ENCODE measurements at places on chromosomes 4 and X.

- no peak for DNase-seq
Measured at GRCh38 chr4:70197842-70198241, 2.3 kb downstream of the ODAM start.

GRCh38 chrX:147958291-147958690 lies 22.8 kb upstream of the FMR1NB start:
- DNase-seq = no peak

GRCh38 chr4:126221717-126222340 lies 907.1 kb downstream of the FAT4 start:
- no peak for DNase-seq

- no peak for DNase-seq
Measured at GRCh38 chrX:12955882-12956703, 18.8 kb upstream of the TMSB4X start.

- no peak for DNase-seq
Measured at GRCh38 chrX:71846429-71846828, 64.2 kb upstream of the NHSL2 start.

DNA sequence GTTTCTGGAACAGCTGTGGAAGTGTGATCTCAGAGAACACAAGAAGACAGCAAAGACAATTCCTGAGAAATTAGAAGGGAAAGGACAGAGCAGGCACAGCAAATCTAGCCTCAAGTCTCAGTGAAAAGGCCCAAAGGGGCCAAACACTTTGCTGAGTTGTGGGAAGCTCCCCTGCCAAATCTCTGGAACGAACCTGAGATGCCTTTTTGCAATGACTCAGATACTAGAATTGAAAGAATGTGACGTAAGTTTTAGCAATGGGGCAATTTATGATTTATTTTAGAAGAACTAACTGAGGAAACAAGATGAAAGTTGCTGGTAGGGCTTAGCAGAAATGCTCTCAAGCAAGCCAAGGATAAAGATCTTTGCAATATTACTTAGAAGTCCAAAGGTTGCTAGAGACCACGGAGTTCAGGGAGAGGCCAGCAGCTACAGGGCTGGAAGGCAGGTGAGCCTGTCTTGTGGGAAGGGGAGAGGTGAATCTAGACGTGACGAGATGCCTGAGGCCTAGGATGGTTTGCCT lies 92.8 kb downstream of the AMELX start:
- no peak for DNase-seq

DNA sequence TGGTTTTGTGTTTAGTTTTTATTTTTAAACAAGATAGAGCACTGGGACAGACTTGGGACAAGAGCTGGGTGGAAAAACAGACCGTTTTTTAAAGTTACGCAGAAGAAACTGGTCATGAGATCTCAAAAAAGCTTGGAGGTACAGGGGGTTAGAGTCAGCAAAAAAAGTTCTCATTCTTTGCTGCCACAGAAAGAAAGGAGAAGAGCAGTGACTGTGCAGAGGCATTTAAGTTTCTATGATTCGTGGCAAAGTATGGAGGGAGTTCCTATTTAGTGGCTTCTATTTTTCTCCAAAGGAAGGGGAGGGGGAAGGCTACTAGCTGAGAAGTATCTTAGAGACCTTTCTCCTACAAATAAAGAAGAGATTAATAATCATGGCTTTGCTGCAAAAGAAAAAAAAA lies 68.3 kb downstream of the MANBA start:
- DNase-seq = no peak

- DNase-seq = no peak
Measured at GRCh38 chr4:105207386-105207785, 60.7 kb downstream of the TET2 start.

- no peak for DNase-seq
Measured at GRCh38 chr4:5409237-5409636, 299.1 kb downstream of the EVC2 start.

- DNase-seq = peak; percentile 35
Measured at GRCh38 chr4:148444296-148445070, 2.3 kb upstream of the NR3C2 start.

GRCh38 chrX:133546441-133546840 lies 131.2 kb upstream of the GPC4 start:
- no peak for DNase-seq

DNA sequence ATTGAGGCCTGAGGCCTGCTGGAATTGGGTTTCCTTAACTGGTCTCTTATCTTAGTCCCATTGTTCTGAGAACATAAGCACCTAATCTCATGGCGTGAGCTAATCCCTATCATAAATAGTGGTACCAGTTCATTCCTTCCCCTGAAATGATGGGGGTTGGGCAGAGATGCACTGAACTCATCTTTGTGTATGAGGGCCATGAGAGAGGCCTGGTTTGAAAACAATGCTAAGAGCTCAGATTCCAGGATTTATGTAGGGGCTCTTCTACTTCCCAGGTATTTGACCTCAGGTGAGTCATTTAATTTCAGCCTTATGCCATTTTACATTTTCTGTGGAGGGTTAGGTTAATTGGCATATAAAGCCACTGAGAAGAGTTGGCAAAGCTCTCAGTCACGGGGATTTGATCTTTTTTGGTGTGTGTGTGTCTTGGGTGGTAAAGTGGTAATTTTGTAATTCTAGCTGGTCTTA lies 4.4 kb downstream of the RBM3 start:
- no peak for DNase-seq

DNA sequence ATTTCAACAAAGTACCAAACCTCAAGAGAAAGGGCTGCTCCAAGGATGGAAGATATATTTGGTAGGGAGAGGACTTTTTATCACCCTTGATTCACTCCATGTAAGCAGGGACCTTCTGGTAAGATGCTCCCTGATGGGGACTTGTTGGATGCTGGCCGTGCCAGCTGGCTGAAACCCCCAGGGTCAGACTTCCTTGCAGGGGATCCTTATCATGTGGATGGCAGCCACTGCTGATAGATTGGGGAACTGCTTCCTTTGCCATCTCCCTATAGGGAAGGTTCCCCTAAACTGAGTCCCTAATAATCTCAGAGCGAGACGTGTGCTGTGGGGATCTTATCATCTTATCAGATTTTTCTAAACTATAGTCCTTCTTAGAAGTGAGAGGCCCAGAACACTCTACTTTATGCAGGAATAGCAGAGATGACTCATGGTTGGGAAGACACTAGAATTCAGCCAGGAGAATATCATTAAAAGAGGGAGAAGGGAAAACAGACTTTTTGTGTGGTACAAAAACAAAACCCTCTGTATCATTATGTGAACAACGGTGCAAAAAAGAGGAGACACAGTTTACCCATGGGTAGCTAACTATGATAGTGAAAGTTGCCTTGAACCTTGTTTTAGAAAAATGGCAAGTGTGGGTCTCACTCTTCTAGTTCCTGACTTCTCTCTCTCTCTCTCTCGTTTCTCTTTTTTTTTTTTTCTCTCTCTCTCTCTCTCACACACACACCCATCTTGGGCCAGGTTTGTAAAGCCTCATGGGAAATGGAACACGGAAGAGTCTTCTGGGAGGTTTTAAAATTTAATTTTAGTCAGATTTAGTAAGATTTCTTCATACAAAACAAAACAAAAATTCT lies 16.1 kb downstream of the RHOH start:
- no peak for DNase-seq

DNA sequence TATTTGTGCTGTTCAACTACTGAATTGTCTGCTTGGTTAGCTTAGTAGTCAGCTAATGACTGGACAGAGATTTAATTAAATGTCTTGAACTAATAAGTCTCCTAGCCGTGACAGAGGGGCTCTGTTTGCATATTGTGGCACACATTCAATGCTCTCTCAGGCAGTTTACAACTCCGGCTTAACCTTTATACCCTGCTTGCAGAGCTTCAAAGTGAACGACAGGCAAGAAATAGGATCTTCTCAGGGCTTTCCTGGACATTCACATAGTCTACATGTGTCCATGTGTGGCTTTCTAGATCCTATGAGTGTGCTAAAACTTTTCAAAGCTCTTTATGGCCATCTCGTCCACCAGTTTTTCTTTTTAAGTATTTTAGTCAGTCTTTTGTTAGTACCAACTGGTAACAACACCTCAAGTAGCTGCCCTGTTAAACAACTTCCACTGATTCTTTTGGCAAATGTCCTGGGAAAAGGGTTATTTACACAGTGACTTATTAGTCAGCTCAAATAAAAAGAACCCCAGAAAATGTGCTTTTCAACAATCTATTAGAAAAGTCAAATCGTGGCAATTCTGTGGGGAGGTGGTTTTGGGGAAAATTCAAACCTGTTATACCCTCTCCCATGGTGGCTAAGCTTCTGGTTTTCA lies 28.6 kb downstream of the OR13H1 start:
- DNase-seq = no peak

DNA sequence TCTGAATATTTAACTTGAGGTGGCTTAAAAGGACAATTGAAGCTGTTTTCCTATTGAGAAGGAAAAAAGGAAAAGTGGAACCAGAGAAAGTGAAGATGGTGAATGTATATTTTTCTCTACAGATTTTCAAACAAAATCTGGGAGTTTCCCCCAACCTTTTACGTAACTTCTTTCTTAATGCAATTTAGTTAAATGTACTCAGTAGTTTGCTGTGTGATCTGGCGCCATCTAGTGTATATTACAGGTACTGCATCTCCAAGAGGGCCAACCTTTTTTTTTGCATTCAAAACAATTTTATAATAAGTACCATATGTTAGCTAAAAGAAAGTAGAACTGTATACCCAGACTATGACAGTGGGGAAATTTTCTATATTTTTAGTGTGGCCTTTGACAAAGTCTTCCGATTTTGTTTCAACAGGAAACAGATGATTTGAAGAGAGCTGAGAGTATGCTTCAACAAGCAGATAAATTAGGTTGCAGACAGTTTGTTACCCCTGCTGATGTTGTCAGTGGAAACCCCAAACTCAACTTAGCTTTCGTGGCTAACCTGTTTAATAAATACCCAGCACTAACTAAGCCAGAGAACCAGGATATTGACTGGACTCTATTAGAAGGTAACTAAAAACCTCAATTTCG lies 82.0 kb downstream of the PLS3 start:
- DNase-seq = no peak

DNA sequence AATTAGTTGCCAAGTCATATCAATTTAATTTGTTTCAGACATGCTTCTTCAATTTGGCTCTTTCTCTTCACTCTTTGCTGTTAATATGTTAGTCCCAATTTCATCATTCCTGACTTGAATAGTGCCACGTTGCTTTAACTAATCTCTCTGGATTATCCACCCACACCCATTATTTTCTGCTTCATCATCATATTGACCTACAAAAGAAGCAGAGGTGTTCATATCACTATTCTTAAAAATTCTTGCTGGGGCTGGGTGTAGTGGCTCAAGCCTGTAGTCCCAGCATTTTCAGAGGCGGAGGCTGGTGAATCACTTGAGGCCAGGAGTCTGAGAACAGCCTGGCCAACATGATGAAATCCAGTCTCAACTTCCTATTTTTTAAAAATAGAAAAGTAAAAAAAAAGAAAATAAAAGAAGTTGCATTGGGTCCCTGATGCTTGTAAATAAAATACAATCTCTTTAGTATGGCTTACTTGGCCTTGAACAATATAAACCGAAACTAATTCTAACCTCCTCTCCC lies 65.7 kb upstream of the KCNIP4 start:
- DNase-seq = no peak

DNA sequence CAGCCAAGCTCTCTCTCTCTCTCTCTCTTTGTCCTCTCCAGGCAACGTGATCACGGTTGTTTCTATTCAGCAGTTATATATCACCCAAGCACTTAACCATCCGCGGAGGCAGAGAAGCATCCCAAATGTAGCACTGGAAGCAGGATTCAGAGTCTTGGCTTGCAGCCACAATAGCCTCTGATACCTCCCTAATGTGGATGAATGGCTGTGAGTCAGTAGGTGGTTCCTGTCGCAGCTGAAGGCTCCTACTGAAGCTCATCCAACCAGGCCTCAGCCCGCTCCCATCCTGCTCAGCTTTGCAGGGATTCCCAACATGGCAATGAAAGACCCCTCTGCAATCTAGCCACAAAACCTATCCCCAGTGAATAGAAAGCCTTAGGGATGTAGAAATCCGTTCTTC lies 5.1 kb downstream of the HS6ST2 start:
- DNase-seq = no peak

GRCh38 chr4:16438986-16439385 lies 212.7 kb upstream of the TAPT1 start:
- no peak for DNase-seq

DNA sequence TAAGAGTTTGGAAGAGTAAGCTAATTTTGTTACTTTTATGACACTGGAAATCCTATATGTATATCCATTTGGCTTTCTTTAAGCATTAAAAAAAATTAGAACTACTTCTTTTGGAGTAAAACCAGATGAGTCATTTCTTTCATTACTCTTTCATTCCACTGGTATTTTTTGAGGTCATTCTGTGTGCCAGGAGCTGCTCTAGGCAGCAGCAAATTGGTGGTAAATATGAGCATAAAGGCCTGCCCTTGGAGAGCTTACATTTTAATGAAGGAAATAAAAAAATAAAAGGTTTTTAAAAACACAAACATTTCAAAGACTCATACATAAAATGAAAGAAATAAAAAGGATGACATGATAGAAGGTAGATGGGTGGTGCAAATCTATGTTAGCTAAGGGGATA lies 37.4 kb downstream of the MID1 start:
- DNase-seq = no peak

DNA sequence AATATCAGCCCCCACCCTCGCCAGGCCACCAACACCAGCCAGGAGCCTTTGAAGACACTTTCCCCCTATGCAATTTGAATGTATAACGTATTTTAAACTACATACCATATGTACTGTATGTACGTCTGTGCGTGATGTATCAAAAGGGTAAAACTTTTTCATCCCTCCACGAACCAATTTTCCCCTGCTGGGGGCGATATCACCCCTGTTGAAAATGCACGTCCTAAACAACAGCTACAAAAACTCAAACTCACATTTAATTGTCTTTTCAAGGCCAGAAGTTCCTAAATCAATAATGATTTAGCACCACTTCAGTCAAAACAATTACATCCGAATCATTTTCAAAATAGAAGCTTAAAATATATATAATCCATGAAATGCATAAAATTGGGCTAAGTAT lies 1.4 kb downstream of the VEGFD start:
- DNase-seq = no peak

DNA sequence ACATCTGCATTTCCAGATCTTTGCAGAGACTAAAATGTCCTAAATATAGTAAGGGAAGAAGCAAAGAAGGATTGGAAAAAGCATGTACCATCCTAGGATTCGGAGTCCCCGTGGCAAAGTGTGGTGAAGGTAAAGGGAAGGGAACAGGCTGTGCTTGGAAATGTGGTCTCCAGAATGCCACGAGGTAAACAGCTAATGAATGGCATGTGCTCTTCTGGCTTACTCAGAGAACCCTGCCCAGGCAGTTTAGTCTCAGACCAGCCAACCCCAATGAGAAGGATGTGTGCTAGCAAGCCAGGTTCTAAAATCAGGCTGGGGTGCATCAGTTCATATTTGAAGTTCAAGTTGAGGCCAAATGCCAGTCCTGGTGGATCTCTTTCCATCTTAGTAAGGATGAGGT lies 113.1 kb downstream of the RS1 start:
- DNase-seq = no peak

GRCh38 chr4:168248176-168248710 lies 70.3 kb downstream of the DDX60 start:
- no peak for DNase-seq

GRCh38 chrX:122517786-122518185 lies 666.3 kb upstream of the GRIA3 start:
- DNase-seq = no peak

- no peak for DNase-seq
Measured at GRCh38 chr4:135724421-135724820, 1522.8 kb upstream of the PABPC4L start.

GRCh38 chr4:92128676-92129075 lies 175.1 kb upstream of the GRID2 start:
- no peak for DNase-seq

GRCh38 chr4:61336916-61337315 lies 136.8 kb downstream of the ADGRL3 start:
- DNase-seq = no peak
